ENCODE measurements at places on chromosomes 5 and 9. TPM values are rescaled to one million over a fixed set of nuclear protein-coding genes. Genes with fewer than 3 reads are reported as not detected.

Gene C5orf58
- not detected for total RNA-seq

- no peak for DNase-seq
These were observed 73.3 kb downstream of the NNT start for GRCh38 chr5:43676083-43676840.

- no peak for DNase-seq
These were observed 106.3 kb downstream of the ROR2 start for GRCh38 chr9:91843623-91844148.

GRCh38 chr5:862367-863243 is 11.8 kb upstream of the ZDHHC11 start:
- DNase-seq, result no peak

- DNase-seq, result no peak
These were observed 10.0 kb downstream of the TLE4 start for GRCh38 chr9:79581794-79582193.
